ENCODE measurements at places on chromosomes 5 and 9. TPM values are rescaled to one million over a fixed set of nuclear protein-coding genes. Genes with fewer than 3 reads are reported as not detected.

Gene LRRC19
- not detected for total RNA-seq

Gene GOLM1
- total RNA-seq, result 5.5 TPM

Gene TMEM252
- total RNA-seq, result not detected

DNA sequence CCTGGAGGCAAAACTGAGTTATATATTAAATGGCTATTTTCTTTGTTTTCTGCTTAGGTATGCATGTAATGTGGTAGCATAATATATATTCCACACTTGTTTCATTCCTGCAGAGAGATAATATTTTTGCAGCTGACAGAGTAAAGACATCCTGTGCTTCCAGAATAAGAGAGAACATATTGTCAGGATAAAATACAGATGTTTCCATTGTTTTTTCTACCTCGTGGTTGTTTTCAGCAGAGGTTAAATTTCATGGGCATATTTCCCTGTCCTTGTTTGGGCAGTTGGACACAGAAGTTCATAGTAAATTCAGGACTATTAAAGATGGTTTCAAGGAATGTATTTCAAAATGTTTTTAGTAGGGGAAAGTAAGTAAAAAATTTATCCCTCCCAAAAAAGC is 47.6 kb upstream of the MEGF10 start:
- DNase-seq, result no peak

DNA sequence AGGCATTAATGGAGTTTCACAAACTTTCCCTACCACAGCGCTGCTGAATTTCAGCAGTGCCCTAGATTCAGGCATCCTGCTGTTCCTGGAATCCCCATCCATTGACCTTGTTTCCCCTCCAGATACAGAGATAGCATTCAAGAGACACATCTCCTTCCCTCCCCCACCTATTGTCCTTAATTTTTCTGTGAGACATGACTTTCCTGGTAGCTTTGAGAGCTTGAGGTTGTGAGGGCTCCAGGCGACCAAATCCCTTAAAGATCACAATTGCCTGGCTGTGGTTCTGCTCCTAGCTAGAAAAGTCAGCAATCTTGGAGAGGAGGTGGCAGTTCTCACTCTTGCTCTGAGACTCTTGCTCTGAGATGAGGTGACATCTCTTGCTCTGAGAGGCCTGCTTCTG is 48.0 kb downstream of the PRR16 start:
- no peak for DNase-seq

DNA sequence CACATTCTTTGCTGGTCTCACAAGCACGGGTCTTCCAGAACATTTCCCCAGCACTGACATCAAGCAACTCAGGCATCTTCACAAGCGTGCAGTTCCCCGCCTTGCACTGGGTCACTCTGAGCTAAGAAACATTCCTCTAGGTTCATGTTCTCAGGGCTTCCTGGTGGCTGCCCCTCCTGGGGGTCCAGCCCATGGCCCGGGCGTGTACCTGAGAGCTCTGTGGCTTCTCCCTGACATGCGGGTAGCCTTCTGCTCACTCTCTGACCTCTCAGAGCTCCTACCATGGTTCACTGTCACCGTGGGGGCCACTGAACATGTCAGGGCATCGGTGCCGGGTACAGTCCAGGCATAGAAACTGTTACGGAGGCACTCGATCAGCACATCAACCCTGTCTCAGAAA is 87.5 kb downstream of the OLFM1 start:
- no peak for DNase-seq

GRCh38 chr5:116011046-116011445 is 21.2 kb upstream of the ARL14EPL start:
- DNase-seq, result no peak

Data from activated CD4-positive, alpha-beta T cell treated with anti-CD3 and anti-CD28 coated beads, Interleukin-2, amount 10 ng/mL, durations not matched to agents 24 days and 14 days (primary cell).